ENCODE measurements at places on chromosomes 7 and 10. TPM values are rescaled to one million over a fixed set of nuclear protein-coding genes. Genes with fewer than 3 reads are reported as not detected.
A peak's percentile ranks its signal among the peaks of the same experiment; 100 is the strongest.

- no peak overlapping the region for H3K4me3 ChIP-seq
- no peaks in the 10 kb centered on the region for H3K4me1 ChIP-seq
- H3K36me3 ChIP-seq, result no peaks in the 10 kb centered on the region
- no peak for DNase-seq
These were observed 145.1 kb upstream of the TMEM106B start for GRCh38 chr7:12066004-12066403.

DNA sequence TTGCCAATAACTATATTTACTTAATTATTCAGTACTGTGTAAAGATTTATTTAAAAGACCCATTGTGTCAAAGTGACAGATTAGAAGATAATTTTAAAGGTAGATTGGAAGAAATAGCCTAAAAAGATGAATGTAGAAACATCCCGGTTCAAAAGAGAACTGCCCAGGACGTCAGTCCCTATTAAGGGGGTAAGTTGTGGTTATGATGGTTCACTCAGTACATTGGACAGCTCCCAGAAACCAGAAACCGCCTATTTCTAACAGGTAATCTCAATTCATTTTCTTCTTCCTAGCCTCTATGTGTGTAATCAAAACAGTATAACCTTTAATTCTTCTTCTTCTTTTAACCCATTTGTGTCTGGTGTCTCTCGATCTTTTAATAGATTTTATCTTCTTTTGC is 1.5 kb upstream of the FERD3L start:
- no peak for DNase-seq
- peaks cover 3% of the 10 kb centered on the region for H3K4me1 ChIP-seq
- H3K36me3 ChIP-seq, result peaks cover 5% of the 10 kb centered on the region
- H3K27me3 ChIP-seq, result peaks cover 49% of the 10 kb centered on the region
- no peak overlapping the region for H3K27ac ChIP-seq

DNA sequence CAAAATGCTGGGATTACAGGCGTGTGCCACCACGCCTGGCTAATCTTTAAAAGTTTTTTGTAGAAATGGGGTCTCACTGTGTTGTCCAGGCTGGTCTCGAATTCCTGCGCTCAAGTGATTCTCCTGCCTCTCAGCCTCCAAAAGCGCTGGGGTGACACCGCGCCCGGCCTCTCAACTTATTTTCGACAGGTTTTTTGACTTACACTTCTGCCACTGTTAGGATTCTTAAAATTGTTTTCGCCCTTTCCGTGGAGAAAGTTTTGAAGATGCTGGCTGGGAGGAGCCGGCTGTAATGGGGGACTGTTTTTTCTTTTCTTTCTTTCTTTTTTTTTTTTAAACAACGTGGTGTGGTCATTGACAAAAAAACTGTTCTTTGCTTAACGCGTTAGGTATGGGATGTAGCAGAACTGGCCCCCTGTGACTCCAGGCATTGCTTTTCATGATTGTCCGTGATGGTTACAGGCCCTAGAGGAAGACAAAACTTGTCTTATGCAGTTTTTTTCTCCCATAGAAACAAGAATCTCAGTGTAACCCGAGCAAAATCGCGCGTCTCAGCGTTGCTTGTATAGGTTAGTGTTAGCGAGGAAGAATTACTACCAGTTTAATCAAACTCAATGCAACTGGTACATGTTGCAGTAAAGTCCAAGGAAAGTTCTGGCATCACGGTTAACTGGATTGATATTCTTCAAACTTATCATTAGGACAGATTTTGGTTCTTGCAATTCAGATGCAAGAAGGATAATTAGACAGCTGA is 72.2 kb downstream of the DAGLB start:
- H3K36me3 ChIP-seq, result peaks cover 7% of the 10 kb centered on the region
- H3K27me3 ChIP-seq, result no peaks in the 10 kb centered on the region
- H3K27ac ChIP-seq, result peak overlapping the region; percentile 85
- peak overlapping the region; percentile 93 for H3K4me3 ChIP-seq

DNA sequence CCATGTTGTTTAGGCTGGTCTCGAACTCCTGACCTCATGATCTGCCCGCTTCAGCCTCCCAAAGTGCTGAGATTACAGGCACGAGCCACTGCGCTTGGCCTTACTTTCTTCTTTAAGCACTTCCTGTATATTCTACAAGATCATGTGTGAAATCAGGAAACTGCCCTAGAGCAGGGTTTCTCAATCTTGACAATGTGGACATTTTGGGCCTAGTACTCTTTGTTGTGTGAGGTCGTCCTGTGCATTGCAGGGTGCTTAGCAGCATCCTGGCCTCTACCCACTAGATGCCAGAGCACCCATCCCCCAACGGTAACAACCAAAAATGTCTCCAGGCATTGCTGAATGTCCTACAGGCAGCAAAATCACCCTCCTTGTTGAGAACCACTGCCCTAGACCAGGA is 24.7 kb downstream of the RRP12 start:
- no peaks in the 10 kb centered on the region for H3K27me3 ChIP-seq
- peaks cover 6% of the 10 kb centered on the region for H3K36me3 ChIP-seq
- H3K4me1 ChIP-seq, result no peaks in the 10 kb centered on the region
- DNase-seq, result no peak

DNA sequence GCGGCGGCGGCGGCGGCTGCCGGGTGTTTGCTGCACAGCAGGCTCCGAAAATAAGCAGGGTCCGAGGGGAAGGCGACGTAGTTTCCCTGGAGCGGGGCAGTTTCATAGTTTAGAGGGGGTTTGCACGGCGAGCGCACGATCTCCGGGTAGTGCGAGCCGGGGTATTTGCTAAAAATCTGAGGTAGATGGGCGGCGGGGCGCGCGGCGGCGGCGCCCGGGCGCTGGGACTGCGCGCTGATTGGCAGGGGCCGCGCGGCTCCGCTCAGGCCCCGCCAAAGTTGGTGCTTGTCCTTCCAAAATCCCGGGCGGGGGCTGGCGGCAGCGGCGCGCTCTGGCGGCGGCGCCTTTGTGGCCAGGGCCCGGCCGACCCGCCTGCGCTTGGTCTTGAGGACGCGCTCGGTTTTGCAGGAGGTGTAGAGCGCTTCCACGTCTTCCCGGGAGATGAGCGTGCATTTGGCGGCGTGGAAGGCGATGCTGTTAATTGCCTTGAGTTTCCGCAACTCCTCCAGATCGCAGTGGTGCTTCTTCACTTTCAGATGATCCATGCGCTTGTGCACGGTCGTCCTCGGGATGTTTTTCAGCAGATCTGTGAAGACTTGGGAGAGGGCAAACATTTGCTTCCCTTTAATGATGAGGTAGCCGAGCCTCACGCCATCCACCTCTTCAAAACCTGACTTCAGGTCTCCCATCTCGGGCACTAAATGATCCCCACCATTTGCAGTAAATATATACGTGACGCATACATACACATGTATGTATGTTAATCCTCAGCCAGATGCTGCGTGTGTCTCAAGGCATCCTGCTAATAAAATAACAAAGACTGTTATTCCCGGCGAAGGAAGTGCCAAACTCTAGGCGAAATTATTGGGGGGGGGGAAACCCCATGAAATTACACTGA is 8.1 kb downstream of the SKIDA1 start:
- DNase-seq, result no peak
- H3K4me3 ChIP-seq, result peak overlapping the region; percentile 84
- H3K4me1 ChIP-seq, result peaks cover 32% of the 10 kb centered on the region
- H3K27me3 ChIP-seq, result peaks cover 74% of the 10 kb centered on the region

GRCh38 chr10:47156873-47157272 is 143.1 kb upstream of the GDF10 start:
- no peaks in the 10 kb centered on the region for H3K4me1 ChIP-seq
- no peaks in the 10 kb centered on the region for H3K36me3 ChIP-seq
- no peak for DNase-seq
- no peak overlapping the region for H3K27ac ChIP-seq
- peaks cover 21% of the 10 kb centered on the region for H3K27me3 ChIP-seq
- H3K4me3 ChIP-seq, result no peak overlapping the region

GRCh38 chr7:88668591-88668990 is 90.9 kb upstream of the ZNF804B start:
- peaks cover 4% of the 10 kb centered on the region for H3K36me3 ChIP-seq
- H3K27ac ChIP-seq, result no peak overlapping the region
- H3K27me3 ChIP-seq, result no peaks in the 10 kb centered on the region
- no peak for DNase-seq
- H3K4me1 ChIP-seq, result no peaks in the 10 kb centered on the region

GRCh38 chr10:98460837-98461499 is 14.2 kb upstream of the HPS1 start:
- no peak overlapping the region for H3K27ac ChIP-seq
- DNase-seq, result no peak
- no peaks in the 10 kb centered on the region for H3K36me3 ChIP-seq
- peaks cover 17% of the 10 kb centered on the region for H3K27me3 ChIP-seq
- no peak overlapping the region for H3K4me3 ChIP-seq

DNA sequence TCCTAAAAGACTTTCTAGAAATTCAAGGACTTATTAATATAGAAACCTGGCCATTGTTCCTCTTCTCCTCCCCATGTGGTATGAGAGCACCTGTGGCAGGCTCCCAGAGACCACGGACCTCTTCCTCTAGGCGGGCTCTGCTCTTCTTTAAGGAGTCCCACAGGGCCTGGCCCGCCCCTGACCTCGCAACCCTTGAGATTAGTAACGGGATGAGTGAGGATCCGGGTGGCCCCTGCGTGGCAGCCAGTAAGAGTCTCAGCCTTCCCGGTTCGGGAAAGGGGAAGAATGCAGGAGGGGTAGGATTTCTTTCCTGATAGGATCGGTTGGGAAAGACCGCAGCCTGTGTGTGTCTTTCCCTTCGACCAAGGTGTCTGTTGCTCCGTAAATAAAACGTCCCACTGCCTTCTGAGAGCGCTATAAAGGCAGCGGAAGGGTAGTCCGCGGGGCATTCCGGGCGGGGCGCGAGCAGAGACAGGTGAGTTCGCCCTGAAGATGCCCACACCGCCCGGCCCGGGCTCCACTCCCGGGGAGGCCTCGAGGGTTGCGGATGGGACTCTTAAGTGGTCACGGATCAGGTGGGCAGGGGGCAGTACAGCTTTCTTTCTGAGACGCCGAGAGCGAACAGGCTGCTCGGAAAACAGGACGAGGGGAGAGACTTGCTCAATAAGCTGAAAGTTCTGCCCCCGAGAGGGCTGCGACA is at the start of gene SLC26A4:
Gene SLC26A4, plus strand, starts transcription at position 448 of the 700 bp plus-strand sequence. CDS start 814 bp downstream, outside the sequence.
- DNase-seq, result no peak
- peaks cover 11% of the 10 kb centered on the region for H3K4me1 ChIP-seq
- H3K36me3 ChIP-seq, result no peaks in the 10 kb centered on the region
- H3K27me3 ChIP-seq, result peaks cover 40% of the 10 kb centered on the region

GRCh38 chr10:101292194-101293006 is 61.6 kb upstream of the BTRC start:
- no peaks in the 10 kb centered on the region for H3K4me1 ChIP-seq
- no peaks in the 10 kb centered on the region for H3K36me3 ChIP-seq
- no peak overlapping the region for H3K27ac ChIP-seq
- peaks cover 54% of the 10 kb centered on the region for H3K27me3 ChIP-seq

DNA sequence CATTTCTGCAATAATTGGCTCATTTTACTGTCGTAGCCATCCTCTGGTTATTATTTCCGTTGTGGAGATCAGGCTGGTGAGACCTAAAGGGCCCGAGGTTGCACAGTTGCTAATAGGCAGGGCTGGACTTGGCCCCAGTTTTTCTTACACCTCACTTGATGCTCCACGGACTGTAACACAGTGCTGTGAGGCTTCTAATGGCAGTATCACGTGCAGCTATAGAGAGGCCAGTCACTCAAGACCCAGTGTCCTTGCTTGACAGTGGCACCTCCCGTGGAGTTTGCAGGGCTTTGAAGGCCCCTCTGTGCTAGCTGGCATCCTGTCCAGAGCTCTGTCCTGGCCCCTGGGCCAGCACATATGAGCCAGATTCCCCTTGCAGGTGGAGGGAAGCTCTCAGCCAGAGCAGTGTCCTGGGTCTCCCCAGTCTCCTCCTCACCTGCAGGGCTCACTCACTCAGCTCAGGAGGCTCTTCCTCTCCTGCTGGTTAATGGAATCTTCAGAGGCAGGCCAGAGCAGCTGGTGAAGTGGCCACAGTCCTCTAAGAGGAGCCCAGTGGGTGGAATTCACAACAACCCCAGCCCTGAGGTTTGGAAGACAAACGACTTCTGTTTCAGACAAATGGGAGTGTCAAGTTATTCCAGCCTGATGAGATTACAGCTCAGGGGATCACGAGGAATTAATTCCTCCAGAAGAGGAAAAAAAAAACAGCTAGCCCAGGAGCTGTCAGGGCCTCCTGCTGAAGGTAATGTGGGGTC is 114.2 kb upstream of the FAM180A start:
- no peak for DNase-seq
- H3K27me3 ChIP-seq, result peaks cover 2% of the 10 kb centered on the region
- no peak overlapping the region for H3K27ac ChIP-seq
- H3K4me3 ChIP-seq, result no peak overlapping the region
- H3K36me3 ChIP-seq, result peaks cover 4% of the 10 kb centered on the region

GRCh38 chr7:152907042-152907761 is 147.7 kb downstream of the ACTR3B start:
- no peaks in the 10 kb centered on the region for H3K27me3 ChIP-seq
- no peak for DNase-seq
- no peaks in the 10 kb centered on the region for H3K4me1 ChIP-seq
- no peaks in the 10 kb centered on the region for H3K36me3 ChIP-seq
- H3K27ac ChIP-seq, result no peak overlapping the region
- H3K4me3 ChIP-seq, result no peak overlapping the region

Gene C10orf53
- not detected for total RNA-seq

Gene SEMA3D
- total RNA-seq, result not detected

Gene PNLIPRP3
- total RNA-seq, result not detected

Gene STK31
- 0.22 TPM for total RNA-seq

Gene ADARB2
- not detected for total RNA-seq

Gene CPA4
- total RNA-seq, result not detected
